Testis (tissue), 5 donors: ENCODE measurements at places on chromosomes 2 and 18. TPM values are rescaled to one million over a fixed set of nuclear protein-coding genes. Genes with fewer than 3 reads are reported as not detected.

The LYG2 gene
- 1.7 TPM for total RNA-seq

The MAP3K19 gene
- total RNA-seq, result 9.8 TPM

The RSAD2 gene
- total RNA-seq, result 5.5 TPM

The RNF125 gene
- 1.9 TPM for total RNA-seq

The HEATR5B gene
- total RNA-seq, result 35.7 TPM

The RND3 gene
- total RNA-seq, result 8.0 TPM

The COL5A2 gene
- 15.7 TPM for total RNA-seq

GRCh38 chr2:70949086-70949485, 13.4 kb downstream of the ATP6V1B1 start:
- no peaks in the 10 kb centered on the region for H3K27me3 ChIP-seq
- H3K4me3 ChIP-seq, result peak overlapping the region; percentile 16
- no peaks in the 10 kb centered on the region for H3K36me3 ChIP-seq
- no peak overlapping the region for H3K27ac ChIP-seq
- peak; percentile 1 for DNase-seq
- H3K4me1 ChIP-seq, result peaks cover 4% of the 10 kb centered on the region

DNA sequence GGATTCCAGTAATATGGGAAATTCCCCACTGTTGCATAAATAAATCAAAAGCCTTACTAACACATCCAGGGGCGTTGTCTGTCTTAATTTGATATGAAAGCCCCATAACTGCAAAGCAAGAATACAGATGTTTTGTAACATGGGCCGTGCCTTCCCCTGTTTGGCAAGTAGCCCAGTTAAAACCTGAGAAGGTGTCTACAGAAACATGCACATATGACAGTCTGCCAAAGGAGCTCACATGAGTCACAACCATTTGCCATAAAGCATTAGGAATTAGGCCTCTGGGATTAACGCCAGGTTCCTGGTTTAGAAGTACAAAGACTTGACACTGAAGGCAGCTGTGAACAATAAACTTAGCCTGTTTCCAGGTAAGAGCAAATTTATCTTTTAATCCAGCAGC, 43.1 kb upstream of the LONRF2 start:
- H3K36me3 ChIP-seq, result no peaks in the 10 kb centered on the region
- no peaks in the 10 kb centered on the region for H3K4me1 ChIP-seq
- H3K27ac ChIP-seq, result no peak overlapping the region
- no peak for DNase-seq

- no peaks in the 10 kb centered on the region for H3K4me1 ChIP-seq
- H3K27me3 ChIP-seq, result no peaks in the 10 kb centered on the region
- H3K27ac ChIP-seq, result no peak overlapping the region
These were observed 191.3 kb downstream of the RPRM start for GRCh38 chr2:153287109-153287801.

- H3K4me3 ChIP-seq, result no peak overlapping the region
- H3K36me3 ChIP-seq, result no peaks in the 10 kb centered on the region
- no peaks in the 10 kb centered on the region for H3K27me3 ChIP-seq
- no peak overlapping the region for H3K27ac ChIP-seq
- no peak for DNase-seq
- H3K4me1 ChIP-seq, result no peaks in the 10 kb centered on the region
These were observed 305.9 kb upstream of the SALL3 start for GRCh38 chr18:78673516-78674321.

DNA sequence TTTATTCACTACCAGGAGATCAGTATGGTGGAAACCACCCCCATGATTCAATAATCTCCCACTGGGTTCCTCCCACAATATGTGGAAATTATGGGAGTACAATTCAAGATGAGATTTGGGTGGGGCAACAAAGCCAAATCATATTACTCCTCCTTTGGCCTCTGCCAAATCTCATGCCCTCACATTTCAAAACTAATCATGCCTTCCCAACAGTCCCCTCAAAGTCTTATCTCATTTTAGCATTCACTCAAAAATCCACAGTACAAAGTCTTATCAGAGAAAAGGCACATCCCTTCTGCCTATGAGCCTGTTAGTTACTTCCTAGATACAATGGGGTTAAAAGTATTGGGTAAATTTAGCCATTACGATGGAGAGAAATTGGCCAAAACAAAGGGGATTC, 989.5 kb upstream of the CNTNAP5 start:
- H3K4me1 ChIP-seq, result no peaks in the 10 kb centered on the region
- no peak overlapping the region for H3K4me3 ChIP-seq
- H3K27me3 ChIP-seq, result no peaks in the 10 kb centered on the region
- H3K27ac ChIP-seq, result no peak overlapping the region
- H3K36me3 ChIP-seq, result no peaks in the 10 kb centered on the region

DNA sequence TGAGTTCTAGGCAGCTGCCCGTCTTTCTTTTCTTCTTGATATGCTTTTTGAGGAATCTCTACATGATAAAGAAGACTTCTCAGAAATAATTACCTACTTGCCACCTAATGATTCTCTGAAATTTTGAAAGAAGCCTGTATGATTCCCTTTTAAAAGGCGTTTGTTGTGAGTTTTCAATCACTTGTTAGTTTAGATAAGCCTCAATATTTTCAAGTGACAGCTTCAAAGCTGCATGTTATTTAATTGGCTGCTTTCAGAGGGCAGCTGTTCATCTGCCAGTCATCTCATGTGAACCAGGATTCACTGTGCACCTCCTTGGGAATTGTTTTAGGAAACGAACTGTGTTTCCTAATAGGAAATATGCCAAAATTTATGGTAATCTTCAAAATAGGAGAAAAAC, 938.1 kb downstream of the CPS1 start:
- no peak overlapping the region for H3K27ac ChIP-seq
- no peaks in the 10 kb centered on the region for H3K36me3 ChIP-seq
- no peaks in the 10 kb centered on the region for H3K27me3 ChIP-seq

GRCh38 chr18:66440433-66440832, 163.5 kb downstream of the CDH19 start:
- DNase-seq, result no peak
- no peak overlapping the region for H3K4me3 ChIP-seq
- H3K27me3 ChIP-seq, result no peaks in the 10 kb centered on the region
- H3K4me1 ChIP-seq, result no peaks in the 10 kb centered on the region
- H3K36me3 ChIP-seq, result no peaks in the 10 kb centered on the region
- H3K27ac ChIP-seq, result no peak overlapping the region

- H3K27ac ChIP-seq, result no peak overlapping the region
- H3K4me3 ChIP-seq, result no peak overlapping the region
- H3K27me3 ChIP-seq, result no peaks in the 10 kb centered on the region
- DNase-seq, result no peak
- H3K4me1 ChIP-seq, result no peaks in the 10 kb centered on the region
These were observed 21.7 kb downstream of the TMX3 start for GRCh38 chr18:68693091-68693815.

DNA sequence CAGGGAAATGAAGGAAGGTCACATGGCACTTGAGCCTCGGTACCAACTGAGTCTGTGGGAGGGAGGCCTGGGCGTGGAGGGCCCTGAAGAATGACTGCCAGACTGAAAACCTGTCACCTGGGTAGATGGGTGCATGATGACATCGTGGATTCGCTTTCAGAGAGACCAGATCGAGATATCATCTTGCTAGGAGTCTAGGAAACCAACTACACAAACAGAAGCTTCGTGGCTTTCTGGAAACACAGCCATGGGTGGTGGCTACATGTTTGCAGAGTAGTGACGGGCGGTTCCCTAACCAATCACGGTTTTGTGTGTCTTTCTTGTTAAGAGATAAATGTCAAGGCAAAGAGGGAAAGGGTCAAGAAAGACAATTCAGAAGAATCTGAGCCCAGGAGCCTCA, 155.0 kb downstream of the EIPR1 start:
- H3K36me3 ChIP-seq, result no peaks in the 10 kb centered on the region
- DNase-seq, result no peak
- no peak overlapping the region for H3K27ac ChIP-seq

DNA sequence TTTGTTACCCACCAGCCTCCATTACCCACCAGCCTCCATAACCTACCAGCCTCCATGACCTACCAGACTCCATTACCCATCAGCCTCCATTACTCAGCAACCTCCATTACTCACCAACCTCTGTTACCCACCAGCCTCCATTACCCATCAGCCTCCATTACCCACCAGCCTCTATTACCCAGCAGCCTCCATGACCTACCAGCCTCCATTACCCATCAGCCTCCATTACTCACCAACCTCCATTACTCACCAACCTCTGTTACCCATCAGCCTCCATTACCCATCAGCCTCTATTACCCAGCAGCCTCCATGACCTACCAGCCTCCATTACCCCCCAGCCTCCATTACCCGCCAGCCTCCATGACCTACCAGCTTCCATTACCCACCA, 133.3 kb upstream of the HS6ST1 start:
- no peaks in the 10 kb centered on the region for H3K36me3 ChIP-seq
- no peaks in the 10 kb centered on the region for H3K27me3 ChIP-seq
- H3K4me1 ChIP-seq, result no peaks in the 10 kb centered on the region

- DNase-seq, result peak; percentile 65
- H3K4me3 ChIP-seq, result no peak overlapping the region
- H3K36me3 ChIP-seq, result no peaks in the 10 kb centered on the region
- H3K27ac ChIP-seq, result no peak overlapping the region
- H3K4me1 ChIP-seq, result no peaks in the 10 kb centered on the region
These were observed 15.9 kb upstream of the C1QL2 start for GRCh38 chr2:119174216-119174992.

DNA sequence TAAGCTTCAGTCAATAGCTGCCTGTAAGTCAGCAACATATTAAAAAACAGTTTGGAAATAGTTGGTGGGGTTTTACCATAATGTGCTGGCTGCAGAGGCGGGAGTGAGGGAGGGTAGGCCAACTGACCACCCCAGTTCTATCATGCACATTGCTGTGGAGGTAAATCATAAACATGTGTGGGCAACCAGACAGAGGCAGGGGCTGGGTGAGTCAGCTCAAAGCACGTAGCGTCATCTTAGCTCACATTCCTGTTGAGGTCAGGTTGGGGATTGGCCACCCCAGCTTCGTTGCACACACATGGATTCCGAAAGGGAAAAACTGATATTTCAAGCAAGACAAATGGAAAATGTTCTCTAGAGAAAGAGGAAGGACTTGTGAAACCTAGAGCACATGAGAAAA, 19.5 kb downstream of the GPR45 start:
- DNase-seq, result no peak
- H3K27ac ChIP-seq, result no peak overlapping the region
- H3K27me3 ChIP-seq, result no peaks in the 10 kb centered on the region
- no peaks in the 10 kb centered on the region for H3K36me3 ChIP-seq
- H3K4me1 ChIP-seq, result no peaks in the 10 kb centered on the region

GRCh38 chr2:189249171-189249570, 69.6 kb upstream of the COL5A2 start:
- H3K4me3 ChIP-seq, result no peak overlapping the region
- no peaks in the 10 kb centered on the region for H3K27me3 ChIP-seq
- no peaks in the 10 kb centered on the region for H3K36me3 ChIP-seq
- DNase-seq, result no peak
- no peaks in the 10 kb centered on the region for H3K4me1 ChIP-seq

DNA sequence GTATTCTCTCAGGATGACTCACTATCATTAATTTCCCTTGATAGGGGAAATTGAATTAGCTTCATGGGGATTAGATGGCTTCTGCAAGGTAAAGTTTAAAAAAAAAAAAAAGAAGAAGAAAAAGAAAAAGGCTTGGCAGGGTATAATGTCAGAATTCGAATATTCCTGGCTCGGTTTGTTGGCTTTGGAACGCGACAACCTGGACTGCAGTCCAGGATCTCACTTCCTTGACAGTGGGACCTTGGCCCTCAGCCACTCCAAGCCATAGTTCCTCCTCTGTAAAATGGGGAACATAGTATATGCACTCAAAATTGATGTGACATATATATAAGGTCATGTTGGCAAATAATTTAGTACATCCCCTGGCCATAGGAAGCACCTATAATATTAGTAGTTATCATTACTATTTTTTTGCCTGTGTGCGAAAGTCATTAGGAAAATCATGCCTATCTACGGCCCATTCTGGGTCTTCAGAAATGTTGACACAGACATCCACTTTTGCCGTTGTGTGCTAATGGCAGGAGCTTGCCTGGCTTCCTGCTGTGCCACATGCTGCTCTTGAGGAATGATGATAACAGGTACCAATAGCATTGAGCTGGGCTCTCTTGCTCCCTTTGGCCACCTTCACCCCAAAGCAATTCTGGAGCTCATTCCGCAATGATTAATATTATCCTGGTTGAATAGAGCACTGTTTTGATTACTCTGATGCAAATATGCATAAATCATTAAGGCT, 97.9 kb downstream of the MTCL1 start:
- H3K36me3 ChIP-seq, result no peaks in the 10 kb centered on the region
- no peak overlapping the region for H3K4me3 ChIP-seq
- H3K27me3 ChIP-seq, result no peaks in the 10 kb centered on the region

DNA sequence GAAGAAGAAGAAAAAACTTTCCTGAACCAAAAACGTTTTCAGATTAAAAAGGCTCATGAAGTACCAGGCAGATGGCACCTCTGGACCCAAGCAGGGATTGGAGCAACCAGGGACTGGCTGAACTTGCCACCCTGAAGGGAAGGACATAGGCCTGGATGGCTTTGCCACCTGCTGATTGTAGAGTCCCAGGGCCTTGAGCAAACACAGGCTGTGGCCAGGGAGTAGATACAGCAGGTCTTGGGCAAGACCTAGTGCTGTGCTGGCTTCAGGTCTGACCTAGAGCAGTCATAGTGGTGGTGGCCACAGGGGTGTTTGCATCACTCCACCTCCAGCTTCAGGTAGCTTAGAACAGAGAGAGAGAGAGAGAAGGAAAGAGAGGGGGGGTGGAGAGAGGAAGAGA, 231.5 kb upstream of the FBXO11 start:
- no peak for DNase-seq
- H3K27ac ChIP-seq, result no peak overlapping the region
- no peaks in the 10 kb centered on the region for H3K27me3 ChIP-seq

- no peak for DNase-seq
- H3K4me3 ChIP-seq, result no peak overlapping the region
These were observed 14.8 kb downstream of the ABHD3 start for GRCh38 chr18:21689736-21690135.

GRCh38 chr2:98390571-98391476, 44.6 kb downstream of the CNGA3 start:
- no peaks in the 10 kb centered on the region for H3K36me3 ChIP-seq
- no peaks in the 10 kb centered on the region for H3K27me3 ChIP-seq
- no peak overlapping the region for H3K4me3 ChIP-seq
- no peaks in the 10 kb centered on the region for H3K4me1 ChIP-seq
- DNase-seq, result no peak

GRCh38 chr2:162926907-162927306, 88.3 kb upstream of the KCNH7 start:
- no peak overlapping the region for H3K4me3 ChIP-seq
- H3K4me1 ChIP-seq, result peaks cover 8% of the 10 kb centered on the region
- no peaks in the 10 kb centered on the region for H3K36me3 ChIP-seq
- DNase-seq, result peak; percentile 23

GRCh38 chr2:211045025-211045424, 488.6 kb downstream of the CPS1 start:
- no peak overlapping the region for H3K27ac ChIP-seq
- no peak overlapping the region for H3K4me3 ChIP-seq
- no peaks in the 10 kb centered on the region for H3K27me3 ChIP-seq
- no peak for DNase-seq
- no peaks in the 10 kb centered on the region for H3K36me3 ChIP-seq
